Activated CD8-positive, alpha-beta memory T cell treated with anti-CD3 and anti-CD28 coated beads for 24 hours (primary cell): ENCODE measurements at places on chromosomes 11 and 22.

- no peak for DNase-seq
Observed at GRCh38 chr11:26837154-26837553, 115.3 kb upstream of the SLC5A12 start.

DNA sequence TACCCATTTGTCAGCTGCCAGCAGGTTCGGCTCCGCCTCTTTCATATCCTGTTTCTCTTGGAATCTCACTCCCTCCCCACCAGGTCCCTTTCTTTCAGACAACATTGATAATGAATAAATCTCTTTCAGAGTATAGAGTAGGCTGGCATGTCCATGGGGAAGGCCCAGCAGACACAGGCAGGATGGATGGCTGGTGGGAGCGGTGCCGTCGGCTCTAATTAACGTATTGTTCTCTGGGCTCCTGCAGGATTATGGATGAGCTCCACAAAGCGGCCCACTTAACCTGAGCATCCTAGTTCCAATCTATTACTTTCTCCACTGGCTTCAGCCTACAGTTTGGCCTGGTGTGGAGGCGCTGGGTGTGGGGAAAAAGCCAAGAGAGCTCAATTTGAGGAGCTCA is 588.0 kb downstream of the BUD13 start:
- DNase-seq: no peak

GRCh38 chr22:22099194-22099486 is 116.6 kb upstream of the TOP3B start:
- DNase-seq: no peak

DNA sequence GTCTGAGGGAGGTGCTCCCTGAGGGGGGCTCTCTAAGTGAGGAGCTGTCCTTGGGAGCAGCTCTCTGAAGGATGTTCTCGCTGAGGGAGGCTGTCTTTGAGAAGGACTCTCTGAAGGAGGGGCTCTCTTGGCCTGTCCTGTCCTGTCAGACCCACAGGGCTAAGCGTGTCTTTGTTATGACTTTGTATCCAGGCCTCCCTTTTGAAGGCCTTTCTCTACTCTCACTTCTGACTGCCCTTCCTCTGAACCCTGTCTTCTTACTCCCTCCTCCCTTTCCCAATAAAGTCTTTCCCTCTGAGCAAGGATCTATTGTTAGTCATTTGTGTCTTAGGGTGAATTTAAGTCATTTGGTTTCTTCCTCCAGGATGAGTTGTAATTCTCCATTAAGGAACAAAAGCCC is 330.1 kb upstream of the PLET1 start:
- no peak for DNase-seq

- DNase-seq: no peak
Observed at GRCh38 chr11:115709297-115709696, 205.1 kb upstream of the CADM1 start.

GRCh38 chr11:117045196-117045595 is 53.0 kb downstream of the SIK3 start:
- DNase-seq: no peak

DNA sequence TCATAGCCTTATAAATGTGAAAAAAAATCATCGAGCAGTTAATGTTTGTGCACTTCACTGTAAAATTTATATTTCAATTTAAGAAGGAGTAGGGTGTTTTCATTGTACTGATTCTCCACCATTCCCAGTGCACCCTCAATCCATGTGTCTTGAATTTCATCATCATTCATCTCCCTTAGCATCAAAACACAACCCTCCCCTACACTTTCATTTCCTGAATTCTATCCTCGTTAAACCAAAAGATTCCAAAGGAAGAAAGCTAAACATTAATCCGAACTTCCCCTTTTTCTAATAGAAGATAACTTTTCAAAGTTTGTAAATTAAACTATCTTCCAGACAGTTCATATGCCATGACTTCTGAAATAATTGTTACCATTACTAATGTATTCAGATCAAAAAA is 34.1 kb upstream of the OR8B8 start:
- DNase-seq: no peak

- DNase-seq: no peak
Observed at GRCh38 chr22:23649071-23649501, 17.0 kb upstream of the DRICH1 start.

- DNase-seq: peak; percentile 68
Observed at GRCh38 chr22:19523240-19524169, 705 bp downstream of the CLDN5 start.

DNA sequence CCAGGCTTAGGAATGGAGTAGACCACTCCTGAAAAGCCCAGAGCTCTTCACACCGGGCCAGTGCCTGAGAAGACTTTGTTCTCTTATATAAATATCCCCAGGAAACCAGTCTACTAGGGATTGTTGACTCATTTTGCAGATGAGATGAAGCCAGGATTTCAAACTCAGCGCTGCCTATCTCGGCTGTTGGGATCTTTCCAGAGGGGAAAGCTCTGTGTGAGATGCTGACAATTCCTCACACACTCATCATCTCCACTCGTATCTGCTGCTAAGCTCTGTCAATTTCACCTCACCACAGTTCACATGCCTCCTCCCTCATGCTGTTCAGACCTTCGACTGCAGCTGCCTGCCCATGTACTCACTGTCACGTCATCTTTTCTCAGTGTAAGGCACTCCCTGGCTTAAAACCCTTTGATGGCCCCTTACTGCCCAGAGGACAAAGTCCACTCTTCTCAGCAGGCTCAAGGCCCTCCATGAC is 12.5 kb downstream of the USH1C start:
- no peak for DNase-seq

- no peak for DNase-seq
Observed at GRCh38 chr22:29184849-29185490, 20.7 kb upstream of the EMID1 start.

- no peak for DNase-seq
Observed at GRCh38 chr11:123559523-123559955, 94.9 kb downstream of the SCN3B start.

DNA sequence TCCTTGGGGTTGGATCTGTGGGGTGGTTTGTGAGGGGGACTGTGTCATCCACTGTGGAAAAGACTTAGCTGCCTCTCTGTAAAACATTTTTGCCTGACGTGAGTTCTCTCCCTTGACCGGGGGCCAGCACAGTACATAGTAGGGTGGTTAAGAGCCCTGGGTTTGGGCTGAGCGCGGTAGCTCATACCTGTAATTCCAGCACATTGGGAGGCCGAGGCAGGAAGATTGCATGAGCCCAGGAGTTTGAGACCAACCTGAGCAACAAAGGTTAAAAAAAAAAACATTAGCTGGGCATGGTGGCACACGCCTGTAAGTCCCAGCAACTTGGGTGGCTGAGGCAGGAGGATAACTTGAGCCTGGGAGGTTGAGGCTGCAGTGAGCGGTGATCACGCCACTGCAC is 74.7 kb upstream of the WNT7B start:
- DNase-seq: no peak

GRCh38 chr11:130894322-130895025 is 21.8 kb downstream of the SNX19 start:
- peak; percentile 73 for DNase-seq

- DNase-seq: no peak
Observed at GRCh38 chr11:21110415-21110814, 441.0 kb downstream of the NELL1 start.

DNA sequence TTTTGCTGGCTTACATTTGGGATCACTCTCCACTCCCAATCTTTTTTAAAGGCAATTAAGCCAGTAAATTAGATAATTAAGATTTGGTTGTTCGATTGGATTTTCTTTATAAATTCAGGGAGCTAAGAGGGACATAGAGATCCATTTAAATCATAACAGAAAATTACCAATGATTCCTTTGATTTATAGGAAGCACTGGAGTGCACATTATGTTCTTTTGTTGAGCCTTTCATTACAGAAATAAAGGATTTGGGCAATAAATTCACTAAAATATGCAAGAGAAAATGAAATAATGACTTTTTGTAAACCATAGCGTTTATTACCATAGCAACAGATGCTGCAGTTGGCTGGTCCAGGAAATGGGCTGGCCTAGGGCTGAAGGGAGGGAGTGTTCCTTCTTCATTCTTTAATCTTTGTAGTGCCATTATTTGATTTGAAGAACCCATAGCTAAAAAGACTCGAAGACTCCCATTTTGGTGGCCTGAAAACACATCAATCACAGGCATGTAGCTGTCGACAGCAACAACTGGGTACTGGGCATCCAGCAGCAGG is 73.0 kb downstream of the C2CD3 start:
- no peak for DNase-seq

- no peak for DNase-seq
Observed at GRCh38 chr11:783581-784015, 6.3 kb downstream of the CEND1 start.

DNA sequence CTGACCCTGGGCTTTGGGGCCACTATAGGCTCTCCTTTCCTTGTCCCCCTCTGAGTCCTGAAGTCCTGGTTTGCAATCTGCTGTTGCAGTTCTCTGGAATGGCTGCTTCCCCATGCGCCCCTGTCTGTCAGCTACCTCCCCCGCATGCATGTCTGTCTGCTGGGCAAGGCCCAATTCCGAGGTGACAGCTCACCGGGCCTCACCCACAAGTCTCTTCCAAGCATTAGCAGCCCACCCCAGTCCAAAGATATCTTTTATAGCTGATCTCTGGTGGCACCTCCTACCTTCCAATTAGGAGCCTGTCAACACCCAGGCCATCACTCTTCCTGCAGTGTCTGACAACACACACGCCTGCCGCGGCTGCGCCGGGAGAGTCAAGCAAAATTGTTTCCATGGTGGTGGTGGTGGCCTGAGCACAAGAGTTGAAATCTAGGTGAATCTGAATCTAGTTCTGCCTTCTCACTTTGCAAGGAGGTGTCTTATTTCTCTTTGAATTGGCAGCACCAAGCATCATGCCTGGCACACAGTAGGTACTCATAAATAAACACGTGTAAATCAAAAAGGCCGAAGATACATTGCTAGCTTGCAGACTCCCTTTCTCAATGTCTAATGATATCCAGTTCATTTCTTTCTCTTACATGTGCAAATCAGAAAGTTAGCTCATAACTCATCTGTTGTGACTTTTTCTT is 1.2 kb upstream of the LMO2 start:
- no peak for DNase-seq

- no peak for DNase-seq
Observed at GRCh38 chr11:113998574-113998973, 23.7 kb downstream of the HTR3A start.

- no peak for DNase-seq
Observed at GRCh38 chr11:133302056-133302455, 230.2 kb downstream of the OPCML start.

- no peak for DNase-seq
Observed at GRCh38 chr11:115197031-115197430, 307.2 kb downstream of the CADM1 start.

GRCh38 chr22:19855504-19856409 is 1.1 kb upstream of the GNB1L start:
- DNase-seq: peak; percentile 88

DNA sequence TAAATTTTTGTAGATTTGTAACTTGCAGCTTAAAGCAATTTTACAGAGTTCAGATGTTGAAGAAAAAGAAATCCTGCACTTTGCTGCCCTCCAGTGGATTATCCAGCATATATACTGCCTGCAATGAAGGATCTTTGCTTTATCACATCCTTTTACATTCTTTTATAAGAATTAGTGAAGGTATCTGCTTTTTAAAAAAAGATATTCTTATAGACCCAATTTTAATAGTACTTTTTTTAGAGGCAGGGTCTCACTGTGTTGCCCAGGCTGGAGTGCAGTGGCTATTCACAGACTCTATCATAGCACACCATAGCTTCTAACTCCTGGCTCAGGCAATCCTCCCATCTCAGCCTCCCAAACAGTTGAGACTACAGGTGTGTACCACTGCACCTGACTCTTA is 60.7 kb downstream of the TTC17 start:
- DNase-seq: no peak

- DNase-seq: no peak
Observed at GRCh38 chr11:126840201-126840886, 160.2 kb downstream of the KIRREL3 start.

- DNase-seq: no peak
Observed at GRCh38 chr11:85755285-85755684, 55.7 kb downstream of the SYTL2 start.

GRCh38 chr11:33520112-33520511 is 180.5 kb downstream of the C11orf91 start:
- DNase-seq: no peak

DNA sequence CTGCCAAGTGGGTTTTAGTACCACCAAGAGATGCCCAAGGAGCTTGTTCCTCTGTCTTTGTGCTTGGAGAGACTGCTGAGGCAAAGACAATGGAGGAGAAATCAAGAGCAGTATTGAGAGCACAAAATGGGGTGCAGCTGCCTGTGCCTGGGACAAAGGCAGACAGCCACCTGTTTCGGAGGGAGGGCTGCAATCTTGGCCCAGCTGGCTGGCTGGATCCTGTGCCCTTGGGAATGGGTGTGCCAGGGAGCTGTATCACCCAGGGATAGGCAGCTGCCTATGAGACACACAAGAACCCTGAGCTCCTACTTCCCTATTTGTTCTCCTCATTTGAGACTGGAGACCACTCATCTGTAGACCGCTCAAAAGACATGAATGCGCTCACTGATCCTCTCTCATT is 23.3 kb upstream of the CHRM4 start:
- no peak for DNase-seq

DNA sequence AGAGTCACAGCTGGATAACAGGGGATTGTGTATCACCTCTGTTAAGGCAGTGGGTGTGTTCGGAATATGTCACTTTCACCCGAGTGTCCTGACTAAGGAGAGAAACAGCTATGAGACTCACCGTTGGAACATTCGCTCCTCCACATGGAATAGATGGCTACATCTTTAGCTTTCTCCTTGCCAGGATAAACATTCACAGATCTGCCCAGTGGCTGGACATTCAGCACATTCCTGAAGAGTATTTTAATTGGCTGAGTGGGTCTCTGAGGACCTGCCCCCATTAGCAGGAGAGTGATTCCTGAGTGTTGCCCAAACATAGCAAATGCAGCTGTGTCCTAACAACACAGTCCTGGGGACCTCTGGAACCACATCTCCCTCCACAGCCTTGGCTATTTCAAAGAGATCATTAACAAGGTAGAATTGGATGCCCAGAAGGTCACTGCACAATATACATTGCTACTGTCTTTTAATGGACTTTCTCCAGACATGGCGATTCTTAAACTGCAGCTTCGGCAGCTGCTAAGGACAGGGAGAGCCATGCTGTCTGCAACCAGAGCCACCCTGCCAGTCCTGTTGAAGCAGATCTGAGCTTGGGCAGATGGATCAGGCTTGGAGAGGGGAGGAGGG is 435.0 kb upstream of the CADM1 start:
- no peak for DNase-seq

DNA sequence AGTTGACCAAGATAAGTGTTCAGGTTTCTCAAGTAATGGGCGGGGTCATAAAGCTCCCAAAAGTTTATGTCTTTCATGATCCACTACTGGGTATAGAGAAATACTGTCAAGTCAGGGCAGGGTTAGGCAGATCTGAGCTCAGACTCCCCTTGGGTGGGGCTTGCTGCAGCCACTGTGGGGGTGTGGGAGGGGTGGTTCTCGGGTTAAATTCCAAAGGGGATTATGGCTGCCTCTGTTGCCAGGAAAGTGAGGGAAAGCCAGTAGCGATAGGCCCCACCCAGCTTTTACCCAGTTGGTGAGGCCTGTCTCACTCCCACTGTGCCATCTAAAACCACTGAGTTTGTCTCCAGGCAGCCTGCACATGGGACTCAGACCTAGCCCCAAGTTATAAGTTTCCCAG is 37.8 kb downstream of the DLG2 start:
- no peak for DNase-seq
